ENCODE measurements at places on chromosomes 4 and X.

GRCh38 chr4:1241466-1241935, 7.4 kb downstream of the CTBP1 start:
- no peak for DNase-seq

GRCh38 chr4:94803181-94803580, 45.4 kb downstream of the BMPR1B start:
- DNase-seq: no peak

DNA sequence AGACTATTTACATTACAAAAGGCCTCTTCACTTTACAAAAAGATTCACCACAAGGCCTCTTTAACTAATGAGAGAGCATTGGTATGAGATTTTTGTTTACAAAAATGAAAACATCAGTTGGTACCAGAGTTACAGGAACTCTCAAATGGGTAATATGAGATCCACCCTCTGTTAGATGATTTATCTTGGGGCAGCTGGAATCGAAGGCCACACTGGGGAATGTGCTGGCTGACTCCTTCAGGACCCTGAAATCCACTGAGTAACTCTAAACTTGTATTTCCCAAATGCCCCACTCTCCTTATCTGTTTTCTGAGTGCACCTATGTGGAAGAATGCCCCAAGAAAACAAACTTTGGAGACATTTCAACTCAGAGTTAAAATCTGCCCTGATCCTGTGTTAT, 232.9 kb upstream of the F9 start:
- DNase-seq: no peak

GRCh38 chrX:66638591-66639500, at the start of gene EDA2R:
Gene EDA2R, minus strand, starts transcription at chrX:66639078. Its CDS starts 23,058 bp downstream, at chrX:66616020.
- peak; percentile 72 for DNase-seq

DNA sequence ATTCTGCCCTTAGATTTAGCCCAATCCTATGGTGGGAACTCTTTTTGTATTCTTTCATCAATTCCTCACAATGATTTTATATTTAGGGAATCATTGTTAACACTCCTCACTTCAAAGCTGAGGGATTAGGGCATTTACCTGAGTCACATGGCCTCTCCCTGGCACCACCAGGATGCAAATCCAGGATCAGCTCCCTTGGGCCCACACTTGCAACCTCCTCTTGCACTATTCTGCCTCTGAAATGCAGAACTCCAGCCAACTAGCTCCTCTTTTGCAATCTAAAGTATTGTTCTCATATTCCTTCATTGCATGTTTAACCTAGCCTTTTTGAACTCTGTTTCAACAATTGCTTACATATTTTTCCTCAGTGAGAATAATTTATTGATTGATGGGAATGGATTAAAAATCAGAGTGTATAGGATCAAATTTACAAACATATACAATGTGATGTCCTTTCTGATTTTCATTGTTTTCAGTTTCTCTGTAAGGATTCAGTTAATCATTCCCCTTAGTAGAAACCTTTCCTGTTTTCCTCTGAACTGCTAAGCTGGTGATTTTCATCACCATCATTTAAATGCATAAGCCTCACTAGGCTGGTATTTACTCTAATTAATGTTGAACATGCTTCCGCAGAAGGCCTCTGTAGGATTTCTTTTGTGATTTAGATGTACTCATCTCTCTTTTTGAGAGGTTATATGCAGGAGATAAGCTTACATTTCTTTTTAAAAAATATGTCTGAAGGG, 3.3 kb upstream of the RELL1 start:
- DNase-seq: no peak

DNA sequence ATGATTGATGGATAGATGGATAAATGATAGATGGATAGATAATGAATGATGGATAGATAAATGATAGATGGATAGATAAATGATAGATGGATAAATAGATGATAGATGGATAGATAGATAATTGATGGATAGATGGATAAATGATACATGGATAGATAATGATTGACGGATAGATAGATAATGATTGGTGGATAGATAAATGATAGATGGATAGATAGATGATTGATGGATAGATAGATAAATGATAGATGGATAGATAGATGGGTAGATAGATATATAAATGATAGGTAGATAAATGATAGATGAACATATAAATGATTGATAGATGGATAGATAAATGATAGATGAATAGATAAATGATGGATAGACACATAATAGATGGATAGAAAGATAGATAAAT, 49.5 kb upstream of the SHOX start:
- no peak for DNase-seq

DNA sequence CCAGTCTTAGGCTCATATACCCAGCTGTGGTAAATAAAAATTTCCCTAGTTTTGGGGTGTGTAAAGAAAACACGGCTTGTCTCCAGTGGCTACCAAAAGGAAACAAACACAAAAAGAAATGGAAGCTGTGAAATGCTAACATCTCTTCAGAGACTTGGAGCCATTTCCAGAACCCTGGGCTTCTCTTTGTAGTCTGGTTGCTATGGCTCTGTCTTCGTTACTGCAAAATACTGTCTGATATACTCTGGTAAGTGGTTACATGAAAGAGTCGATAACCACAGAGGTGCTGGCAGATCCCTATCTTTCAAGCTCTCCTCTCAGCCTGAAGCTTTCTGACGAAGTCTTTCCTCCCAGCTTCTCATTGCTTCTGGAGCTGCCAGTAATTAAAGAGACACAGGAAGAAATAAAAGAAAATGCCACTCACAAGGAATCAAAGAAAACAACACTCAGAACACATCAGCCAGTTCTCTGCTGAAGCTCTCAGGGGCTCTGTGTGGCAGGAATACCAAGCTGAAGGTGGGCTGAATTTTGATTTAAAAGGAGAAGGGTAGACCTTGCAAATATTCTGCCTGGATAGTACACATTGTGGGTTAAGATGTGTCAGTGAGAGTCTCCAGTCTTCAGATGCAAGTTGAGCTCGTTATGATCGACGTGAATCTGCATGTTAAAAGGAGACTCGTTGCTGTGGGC, 107.6 kb upstream of the FAM9C start:
- DNase-seq: no peak

- no peak for DNase-seq
Measured at GRCh38 chr4:99149426-99150019, 5.4 kb upstream of the ADH4 start.

GRCh38 chr4:2875556-2875955, 31.9 kb downstream of the ADD1 start:
- DNase-seq: no peak

GRCh38 chr4:128353791-128354190, 66.2 kb upstream of the PGRMC2 start:
- DNase-seq: no peak

GRCh38 chrX:19887911-19888879, 795 bp upstream of the SH3KBP1 start:
- peak; percentile 29 for DNase-seq

- peak; percentile 56 for DNase-seq
Measured at GRCh38 chrX:1481636-1482529, 29.2 kb upstream of the ASMTL start.

DNA sequence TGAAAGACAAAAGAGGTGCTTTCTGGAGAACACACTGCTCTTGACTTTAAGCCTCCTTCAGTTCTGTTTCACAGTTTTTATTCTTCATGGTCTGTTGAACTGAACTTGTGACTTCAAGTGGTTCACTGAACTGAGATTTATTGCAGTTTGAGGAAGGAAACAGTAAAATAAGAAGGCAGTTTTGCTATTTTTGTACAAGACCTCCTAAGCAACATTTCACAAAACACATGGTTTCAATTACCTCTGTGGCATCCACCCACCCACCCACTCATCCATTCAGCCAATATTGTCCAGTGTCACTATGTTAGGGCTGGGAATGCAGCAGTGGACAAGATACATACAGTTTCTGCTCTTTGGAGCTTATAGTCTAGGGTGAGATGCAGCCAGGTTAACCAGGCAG, 131.3 kb downstream of the IL1RAPL2 start:
- no peak for DNase-seq

GRCh38 chr4:132493476-132493875, 655.6 kb upstream of the PCDH10 start:
- DNase-seq: no peak

- no peak for DNase-seq
Measured at GRCh38 chrX:12771445-12772069, 19.7 kb upstream of the PRPS2 start.

- no peak for DNase-seq
Measured at GRCh38 chrX:150844016-150844415, 54.5 kb downstream of the CD99L2 start.

DNA sequence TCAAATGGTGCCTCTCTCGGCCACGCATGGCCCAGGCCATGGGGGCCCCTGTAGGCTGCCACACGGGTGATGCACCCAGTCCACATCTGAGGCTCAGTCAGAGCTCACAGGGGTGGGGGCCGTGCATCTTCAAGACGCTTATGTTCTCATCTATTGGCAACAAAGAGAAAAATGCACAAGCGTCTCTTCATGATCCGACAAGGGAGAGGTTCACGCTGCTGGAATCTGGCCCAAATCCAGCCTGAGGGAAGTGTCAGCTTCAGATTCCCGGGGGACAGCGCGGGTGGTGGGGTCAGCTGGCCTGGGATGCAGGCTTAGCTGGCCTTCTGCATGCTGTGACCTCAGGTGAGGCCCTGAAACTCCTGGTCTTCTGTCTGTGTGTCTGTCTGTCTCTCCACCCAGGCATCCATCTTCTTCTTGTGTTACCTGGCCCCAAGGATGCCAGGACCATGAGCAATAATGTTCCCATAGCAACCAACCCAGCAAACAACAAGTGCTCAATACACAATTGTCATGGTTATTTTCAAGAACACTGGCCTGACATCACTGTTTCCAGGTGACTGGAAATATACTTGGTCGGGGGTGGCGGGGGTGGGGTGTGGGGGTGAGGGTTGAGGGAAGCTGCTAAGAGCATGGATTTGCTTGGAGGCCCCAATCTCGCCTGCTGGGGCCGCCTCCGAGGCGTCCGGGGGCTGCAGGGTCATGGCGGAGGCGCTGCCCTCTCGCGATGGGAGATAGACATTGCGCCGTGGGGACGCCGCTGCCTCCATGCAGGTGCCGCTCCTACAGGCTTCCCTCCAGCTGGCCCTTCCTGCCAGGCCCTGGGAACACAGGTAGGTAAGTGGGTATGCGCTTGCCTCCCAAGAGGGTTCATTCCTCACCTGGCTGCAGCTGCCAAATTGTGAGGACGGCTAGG, 48.3 kb downstream of the ABLIM2 start:
- no peak for DNase-seq

GRCh38 chr4:98482503-98482846, 175.9 kb downstream of the TSPAN5 start:
- no peak for DNase-seq

DNA sequence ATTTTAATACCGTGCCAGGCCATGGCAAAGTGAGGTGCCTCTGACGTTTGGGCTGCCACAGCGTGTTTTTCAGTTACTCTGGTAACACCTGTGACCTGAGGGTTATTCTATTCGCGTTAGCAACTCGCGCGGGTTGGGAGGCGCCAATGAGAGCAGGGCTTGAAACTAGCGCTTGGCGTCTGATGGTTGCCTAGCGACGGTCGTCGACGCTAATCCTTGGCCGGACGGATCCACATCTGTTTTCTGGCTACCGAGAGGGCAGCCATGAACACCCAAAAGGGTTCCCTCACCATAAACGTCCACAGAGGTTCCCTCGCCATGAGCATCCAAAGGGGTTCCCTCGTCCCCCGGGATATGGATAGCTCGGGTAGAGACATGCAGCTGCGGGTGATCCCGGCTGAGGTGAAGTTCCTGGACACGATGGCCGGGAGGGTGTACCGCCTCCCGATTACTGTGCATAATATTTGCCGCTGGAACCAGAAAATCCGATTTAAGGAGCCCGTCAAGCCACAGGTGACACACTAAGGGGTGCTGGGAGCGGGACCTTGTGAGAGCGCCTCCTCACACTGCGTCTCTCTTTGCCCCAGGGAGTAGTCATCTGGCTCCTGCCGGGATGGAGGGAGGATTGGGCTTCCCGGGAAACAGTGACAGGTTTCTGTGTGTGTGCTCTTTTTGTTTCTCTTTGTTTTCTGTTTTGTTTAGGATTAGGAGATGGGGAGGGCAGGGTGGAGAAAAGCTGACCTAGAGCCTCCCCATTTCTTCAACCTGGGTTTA, at the start of gene CFAP47:
Gene CFAP47, plus strand, starts transcription at position 199 of the 774 bp plus-strand sequence. Its CDS starts 66 bp downstream, at position 265.
- no peak for DNase-seq

- no peak for DNase-seq
Measured at GRCh38 chrX:150365051-150365989, 2.2 kb downstream of the MAMLD1 start.

GRCh38 chrX:9392445-9392844, 72.4 kb upstream of the TBL1X start:
- no peak for DNase-seq

DNA sequence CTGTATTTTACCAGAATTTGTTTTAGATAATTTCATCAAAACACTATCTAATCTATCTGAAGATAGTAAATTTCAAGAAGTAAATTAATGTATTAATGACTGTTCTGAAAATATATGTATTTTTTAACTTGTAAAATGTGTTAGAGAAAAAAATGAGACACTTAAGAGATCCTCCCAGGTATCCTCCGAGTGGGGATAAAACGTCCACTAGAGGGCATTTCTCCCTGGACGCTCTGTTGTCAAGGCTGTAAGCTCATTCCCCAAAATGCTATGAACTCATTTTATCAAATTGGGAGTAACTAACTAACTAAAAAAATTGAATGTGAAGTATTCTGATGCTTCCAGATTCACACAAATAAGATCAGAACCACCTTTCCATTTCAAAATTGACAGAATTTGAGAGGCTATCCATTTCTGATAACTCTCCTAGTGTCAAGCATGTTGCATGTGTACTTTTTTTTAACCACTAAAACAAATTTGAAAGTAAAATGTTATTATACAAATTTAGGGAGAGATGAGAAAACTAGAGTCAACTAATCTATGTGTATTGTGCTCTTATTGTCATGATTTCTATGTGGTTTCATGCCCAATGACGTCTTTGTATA, 337.3 kb upstream of the HS3ST1 start:
- DNase-seq: no peak

DNA sequence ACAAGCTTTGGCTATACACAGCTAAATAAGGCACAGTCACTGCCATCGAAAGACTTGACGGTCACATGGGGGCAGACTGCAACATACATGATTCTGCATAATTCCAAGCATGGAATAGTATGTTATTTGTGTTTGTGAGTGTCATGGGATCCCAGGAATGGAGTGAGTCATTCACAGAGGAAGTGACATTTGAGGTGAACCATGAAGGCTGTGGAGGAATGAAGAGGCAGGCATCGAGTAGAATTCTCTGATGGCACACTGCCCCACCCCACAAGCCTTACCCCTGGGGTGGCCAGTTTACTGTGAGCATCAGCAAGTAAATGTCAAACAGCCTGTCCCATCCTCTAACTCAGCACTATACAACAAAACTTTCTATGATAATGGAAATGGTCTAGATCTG, 619.7 kb downstream of the MID1IP1 start:
- no peak for DNase-seq

DNA sequence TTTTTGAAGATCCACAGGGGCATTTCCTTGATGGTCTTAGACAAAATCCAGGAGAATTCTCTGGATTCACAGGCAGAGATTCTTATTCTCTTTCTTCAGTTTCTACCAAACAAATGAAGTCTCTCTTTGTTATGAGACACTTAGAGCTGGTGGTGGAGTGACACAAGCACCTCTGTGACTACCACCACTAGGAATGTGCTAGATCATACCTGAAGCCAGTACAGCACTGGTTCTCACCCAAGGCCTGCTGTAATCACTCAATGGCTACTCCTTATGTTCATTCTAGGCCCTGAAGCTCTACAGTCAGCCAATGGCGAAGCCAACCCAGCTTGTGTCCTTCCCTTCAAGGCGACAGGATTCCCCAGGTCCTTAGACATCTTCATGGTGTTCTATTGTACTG, 482.3 kb downstream of the TRAM1L1 start:
- DNase-seq: no peak
